Ascending aorta (tissue), 2 donors: ENCODE measurements at places on chromosomes 5 and 9.

GRCh38 chr9:108972186-108972585 lies 38.0 kb downstream of the ABITRAM start:
- H3K36me3 ChIP-seq: peaks cover 3% of the 10 kb centered on the region
- no peak for DNase-seq
- no peaks in the 10 kb centered on the region for H3K27me3 ChIP-seq
- no peaks in the 10 kb centered on the region for H3K4me1 ChIP-seq
- H3K27ac ChIP-seq: peak overlapping the region; percentile 42

DNA sequence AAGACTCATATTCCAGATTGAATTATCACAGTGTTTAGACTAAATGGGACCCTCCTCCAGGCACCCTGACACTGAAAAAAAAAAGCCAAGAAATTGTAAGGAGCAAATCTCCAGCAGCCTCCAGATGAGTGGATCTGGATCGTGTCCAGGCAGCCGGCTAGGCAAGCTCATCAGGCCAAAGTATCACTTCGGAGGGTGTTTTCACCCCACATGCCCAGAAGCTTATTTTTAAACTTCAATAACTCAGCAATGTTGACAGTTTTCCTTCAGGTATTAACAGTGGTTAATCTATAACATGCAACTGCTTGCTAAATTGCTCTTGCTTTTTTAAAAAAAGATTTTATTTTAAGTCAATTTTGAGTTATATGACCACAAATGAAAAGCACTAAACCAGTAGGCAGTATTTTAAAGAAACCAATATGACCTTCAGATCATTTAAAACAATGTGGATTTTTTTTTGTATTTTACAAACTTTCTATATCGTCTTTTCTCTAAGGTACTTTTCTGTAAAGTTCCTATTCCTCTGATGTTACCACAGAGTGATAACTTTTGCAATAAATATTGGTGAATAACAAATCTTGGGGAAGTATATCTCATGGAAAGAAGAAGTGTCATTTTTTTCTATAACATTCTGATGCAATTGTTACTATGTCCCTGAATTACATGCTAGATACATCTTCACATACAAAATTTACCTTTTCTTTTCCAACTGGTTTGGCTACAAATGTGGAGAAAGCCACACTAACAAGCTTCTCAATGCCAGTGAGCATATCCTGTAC lies 30.7 kb downstream of the ACOT12 start:
- H3K4me1 ChIP-seq: no peaks in the 10 kb centered on the region
- H3K36me3 ChIP-seq: no peaks in the 10 kb centered on the region
- DNase-seq: no peak
- H3K4me3 ChIP-seq: no peak overlapping the region
- H3K27ac ChIP-seq: no peak overlapping the region

GRCh38 chr5:81422671-81423070 lies 28.7 kb upstream of the ACOT12 start:
- DNase-seq: no peak
- H3K4me3 ChIP-seq: no peak overlapping the region
- H3K36me3 ChIP-seq: peaks cover 18% of the 10 kb centered on the region
- H3K4me1 ChIP-seq: peaks cover 6% of the 10 kb centered on the region
- no peaks in the 10 kb centered on the region for H3K27me3 ChIP-seq
- H3K27ac ChIP-seq: no peak overlapping the region

- H3K4me1 ChIP-seq: peaks cover 8% of the 10 kb centered on the region
- H3K36me3 ChIP-seq: no peaks in the 10 kb centered on the region
- H3K4me3 ChIP-seq: no peak overlapping the region
- peaks cover 8% of the 10 kb centered on the region for H3K27me3 ChIP-seq
- no peak for DNase-seq
Observed at GRCh38 chr9:124780757-124781151, 3.8 kb downstream of the OLFML2A start.

DNA sequence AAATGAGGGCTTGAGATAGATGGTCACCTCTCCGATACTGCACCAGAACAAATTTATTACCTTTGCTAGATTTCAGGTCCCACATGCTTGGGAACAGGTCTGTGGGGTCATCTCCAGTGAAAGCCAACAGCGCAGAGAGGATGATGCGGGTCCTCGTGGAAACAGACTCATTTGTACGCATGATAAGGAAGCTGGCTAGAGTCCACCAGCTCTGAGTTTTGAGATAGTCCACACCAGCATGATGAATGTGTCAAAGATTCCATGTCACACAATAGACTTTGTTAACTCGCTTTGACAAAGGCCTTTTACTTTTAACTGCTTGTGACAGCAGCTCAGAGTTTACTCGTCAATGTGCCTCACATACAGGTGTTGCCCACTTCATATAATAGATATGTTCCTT lies 105.4 kb upstream of the TBCA start:
- no peak overlapping the region for H3K27ac ChIP-seq
- no peaks in the 10 kb centered on the region for H3K36me3 ChIP-seq

DNA sequence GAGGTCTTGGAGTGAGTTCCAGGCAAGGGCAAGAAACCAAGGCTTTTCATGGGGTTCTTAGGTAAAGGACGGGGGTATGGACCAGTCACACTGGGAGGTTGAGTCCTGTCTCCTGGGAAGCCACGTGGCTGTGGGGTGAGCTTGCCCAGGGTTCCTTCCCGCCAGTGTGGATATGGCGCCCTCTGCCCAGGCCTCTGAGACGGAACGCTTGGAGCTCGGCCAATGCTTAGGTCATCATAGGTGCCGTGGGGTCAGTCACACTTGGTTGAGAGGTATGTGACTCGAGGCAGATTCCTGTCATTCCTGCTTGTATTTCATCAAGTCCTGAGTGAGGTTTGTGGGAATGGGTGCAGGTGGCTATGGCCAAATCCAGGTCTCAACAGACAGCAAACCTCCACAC lies 46.2 kb downstream of the TENT4A start:
- H3K36me3 ChIP-seq: peaks cover 38% of the 10 kb centered on the region
- DNase-seq: no peak
- no peak overlapping the region for H3K27ac ChIP-seq
- no peak overlapping the region for H3K4me3 ChIP-seq
- H3K4me1 ChIP-seq: peaks cover 2% of the 10 kb centered on the region
- H3K27me3 ChIP-seq: no peaks in the 10 kb centered on the region

DNA sequence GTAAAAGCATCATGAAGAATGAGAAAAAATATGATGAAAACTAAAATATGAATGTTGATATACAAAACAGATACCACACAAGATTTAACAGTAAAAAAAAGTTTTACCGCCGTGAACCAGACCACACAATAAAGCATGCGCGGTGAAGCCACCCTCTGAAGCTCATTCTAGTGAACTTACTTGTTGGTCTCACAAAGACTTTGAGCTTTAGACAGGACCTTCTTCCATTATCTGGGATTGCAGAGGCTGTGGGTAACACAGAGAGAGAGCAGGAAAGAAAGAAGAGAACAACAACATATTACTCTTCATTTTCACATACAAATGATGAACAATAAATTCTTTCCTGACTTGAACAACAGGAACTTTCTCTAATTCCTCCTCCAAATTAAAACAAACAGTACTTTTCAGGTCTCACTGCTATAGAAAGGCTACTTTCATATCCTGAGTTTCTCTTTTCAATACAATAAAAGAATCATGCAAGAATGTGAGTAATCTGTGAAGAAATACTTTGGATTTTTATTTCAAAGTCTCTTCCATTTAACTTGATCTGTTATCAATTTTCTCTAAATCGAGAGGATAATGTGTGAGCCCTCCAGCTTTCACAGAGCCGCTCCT lies 283.1 kb downstream of the EFNA5 start:
- no peaks in the 10 kb centered on the region for H3K4me1 ChIP-seq
- no peaks in the 10 kb centered on the region for H3K36me3 ChIP-seq
- no peaks in the 10 kb centered on the region for H3K27me3 ChIP-seq
- no peak overlapping the region for H3K4me3 ChIP-seq
- H3K27ac ChIP-seq: no peak overlapping the region

- H3K36me3 ChIP-seq: no peaks in the 10 kb centered on the region
- H3K27ac ChIP-seq: no peak overlapping the region
- no peaks in the 10 kb centered on the region for H3K27me3 ChIP-seq
- DNase-seq: no peak
Observed at GRCh38 chr5:27257696-27258095, 219.3 kb upstream of the CDH9 start.

- DNase-seq: no peak
- H3K4me1 ChIP-seq: no peaks in the 10 kb centered on the region
- no peak overlapping the region for H3K4me3 ChIP-seq
- H3K36me3 ChIP-seq: no peaks in the 10 kb centered on the region
Observed at GRCh38 chr5:10229306-10230048, 20.2 kb downstream of the ATPSCKMT start.

DNA sequence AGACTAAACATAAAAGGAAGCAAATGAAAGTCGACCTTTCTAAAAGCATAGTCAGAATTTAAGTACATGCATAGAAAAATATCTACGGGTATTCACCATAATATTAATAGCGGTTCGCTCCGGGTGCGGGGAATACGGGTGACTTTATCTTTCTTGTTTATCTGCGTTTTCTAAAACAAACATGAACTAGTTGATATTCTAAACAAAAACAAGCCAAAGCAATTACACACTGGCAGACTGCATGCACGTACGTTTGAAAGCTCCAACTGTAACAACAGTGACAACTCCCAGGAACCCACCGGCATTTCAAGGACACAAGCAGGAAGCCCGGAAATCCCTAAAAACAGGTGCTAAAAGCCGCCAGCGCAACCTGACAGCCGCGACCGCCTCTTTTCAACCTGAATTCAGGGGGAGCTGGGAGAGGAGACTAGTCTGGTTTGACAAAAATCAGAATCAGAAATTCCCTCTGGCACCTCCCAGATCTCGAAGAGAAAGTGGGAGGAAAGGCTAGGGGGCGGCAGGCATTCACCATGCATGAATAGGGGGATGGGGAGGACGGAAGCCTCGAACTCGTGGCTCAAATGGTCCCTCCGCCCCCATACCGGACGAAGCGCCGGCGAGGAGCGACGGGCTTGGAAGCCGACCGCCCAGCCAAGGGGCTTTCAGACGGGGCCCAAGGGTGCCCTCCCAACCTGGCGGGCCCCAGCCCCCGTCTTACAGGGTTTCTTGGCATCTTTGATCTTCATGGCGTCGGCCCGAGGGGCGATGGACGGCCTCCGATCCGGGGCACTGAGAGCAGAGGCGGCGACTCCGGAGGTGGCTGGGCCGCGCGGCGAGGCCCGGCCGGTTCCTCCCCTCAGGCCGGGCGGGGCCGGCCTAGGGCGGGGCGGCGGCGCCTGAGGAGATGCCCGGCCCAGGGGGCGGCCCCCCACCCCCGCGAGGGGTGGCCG lies at the start of gene PANK3:
TSS of gene PANK3 (minus strand) at position 831 of the 950 bp plus-strand sequence. CDS start at position 746, 85 bp downstream.
- peak within 1 kb of the TSS; percentile 95 for H3K27ac ChIP-seq
- DNase-seq: no peak
- H3K27me3 ChIP-seq: no peaks in the 10 kb centered on the region
- H3K4me3 ChIP-seq: peak within 1 kb of the TSS; percentile 85
- no peaks in the 10 kb centered on the region for H3K36me3 ChIP-seq
- H3K4me1 ChIP-seq: peaks cover 14% of the 10 kb centered on the region

GRCh38 chr5:145510769-145511168 lies 324.4 kb downstream of the PRELID2 start:
- no peak overlapping the region for H3K4me3 ChIP-seq
- H3K27ac ChIP-seq: no peak overlapping the region
- no peak for DNase-seq
- no peaks in the 10 kb centered on the region for H3K36me3 ChIP-seq
